Occipital lobe (tissue), 3 donors: ENCODE measurements at places on chromosomes 6 and 20. TPM values are rescaled to one million over a fixed set of nuclear protein-coding genes. Genes with fewer than 3 reads are reported as not detected.

GGTLC1 gene
- not detected for total RNA-seq

OR5V1 gene
- total RNA-seq: not detected

HLA-DRA gene
- 3.9 TPM for total RNA-seq

C6orf89 gene
- 36.2 TPM for total RNA-seq

CYP39A1 gene
- 2.3 TPM for total RNA-seq

RING1 gene
- total RNA-seq: 20.6 TPM

ZFP64 gene
- 7.8 TPM for total RNA-seq

EPPIN gene
- total RNA-seq: not detected

HTR1E gene
- total RNA-seq: 0.16 TPM

LAMA2 gene
- 16.8 TPM for total RNA-seq

KIAA1755 gene
- total RNA-seq: 0.94 TPM

NHLRC1 gene
- total RNA-seq: 2.8 TPM

COL20A1 gene
- 3.0 TPM for total RNA-seq

FAM209B gene
- total RNA-seq: not detected

RAD21L1 gene
- not detected for total RNA-seq

PNPLA1 gene
- total RNA-seq: not detected

ELOVL4 gene
- 45.1 TPM for total RNA-seq

ADAM33 gene
- total RNA-seq: 3.6 TPM

SMIM26 gene
- 76.3 TPM for total RNA-seq

EYS gene
- 0.78 TPM for total RNA-seq

SDC4 gene
- total RNA-seq: 1.9 TPM

PDE10A gene
- 62.7 TPM for total RNA-seq

BTNL2 gene
- total RNA-seq: not detected

TPX2 gene
- 5.8 TPM for total RNA-seq

CST5 gene
- not detected for total RNA-seq

KIAA0408 gene
- total RNA-seq: 116 TPM

GFOD1 gene
- total RNA-seq: 38.2 TPM

LKAAEAR1 gene
- total RNA-seq: 0.78 TPM

FILIP1 gene
- 4.5 TPM for total RNA-seq

GTSF1L gene
- total RNA-seq: not detected

SLC17A1 gene
- not detected for total RNA-seq

CSNK2A1 gene
- total RNA-seq: 187 TPM

TRIM40 gene
- total RNA-seq: not detected

PTCRA gene
- total RNA-seq: not detected

LY6G6F gene
- total RNA-seq: not detected

FANCE gene
- total RNA-seq: 9.5 TPM

GLP1R gene
- total RNA-seq: not detected

LGSN gene
- 0.47 TPM for total RNA-seq

LY86 gene
- 2.2 TPM for total RNA-seq

SLC26A8 gene
- total RNA-seq: 5.3 TPM

PRRT1 gene
- total RNA-seq: 0.78 TPM

THBD gene
- total RNA-seq: 0.94 TPM

SLC22A1 gene
- 1.9 TPM for total RNA-seq

GATA5 gene
- total RNA-seq: 0.16 TPM

FAM83D gene
- total RNA-seq: 1.7 TPM

MEP1A gene
- total RNA-seq: not detected

RIPOR3 gene
- total RNA-seq: 1.7 TPM

ARMC12 gene
- 0.47 TPM for total RNA-seq

VSTM2L gene
- total RNA-seq: 39.6 TPM

TP53TG5 gene
- total RNA-seq: not detected

HS3ST5 gene
- total RNA-seq: 6.6 TPM

GSTA2 gene
- total RNA-seq: not detected

TNF gene
- total RNA-seq: not detected

RRP36 gene
- 52.3 TPM for total RNA-seq

SIRPB1 gene
- total RNA-seq: 0.47 TPM

C6orf132 gene
- total RNA-seq: not detected

MLN gene
- total RNA-seq: not detected

SLPI gene
- not detected for total RNA-seq
